ENCODE measurements at places on chromosomes 4 and X. TPM values are rescaled to one million over a fixed set of nuclear protein-coding genes. Genes with fewer than 3 reads are reported as not detected.

DNA sequence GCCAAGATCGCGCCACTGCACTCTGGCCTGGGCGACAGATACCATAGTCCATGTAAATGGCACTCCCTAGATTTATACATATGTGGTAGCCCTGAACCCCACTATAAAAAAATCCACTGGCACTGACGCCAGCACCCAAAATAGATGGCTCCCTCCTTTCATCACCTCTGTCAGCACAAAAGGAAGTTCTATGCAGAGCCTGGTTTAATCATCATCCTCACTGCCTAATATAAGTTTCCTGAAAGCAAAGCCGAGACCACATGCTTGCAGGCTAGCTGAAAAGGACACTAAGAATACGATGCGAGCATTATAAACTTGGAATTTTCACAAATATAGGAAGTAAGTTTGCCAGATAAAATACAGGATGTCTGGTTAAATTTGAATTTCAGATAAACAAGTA lies 27.5 kb upstream of the DOCK11 start:
- DNase-seq, result no peak

GRCh38 chr4:140523370-140523856 lies 555 bp upstream of the ELMOD2 start:
- DNase-seq, result no peak

GRCh38 chr4:140088323-140088967 lies 65.5 kb downstream of the MAML3 start:
- DNase-seq, result no peak

DNA sequence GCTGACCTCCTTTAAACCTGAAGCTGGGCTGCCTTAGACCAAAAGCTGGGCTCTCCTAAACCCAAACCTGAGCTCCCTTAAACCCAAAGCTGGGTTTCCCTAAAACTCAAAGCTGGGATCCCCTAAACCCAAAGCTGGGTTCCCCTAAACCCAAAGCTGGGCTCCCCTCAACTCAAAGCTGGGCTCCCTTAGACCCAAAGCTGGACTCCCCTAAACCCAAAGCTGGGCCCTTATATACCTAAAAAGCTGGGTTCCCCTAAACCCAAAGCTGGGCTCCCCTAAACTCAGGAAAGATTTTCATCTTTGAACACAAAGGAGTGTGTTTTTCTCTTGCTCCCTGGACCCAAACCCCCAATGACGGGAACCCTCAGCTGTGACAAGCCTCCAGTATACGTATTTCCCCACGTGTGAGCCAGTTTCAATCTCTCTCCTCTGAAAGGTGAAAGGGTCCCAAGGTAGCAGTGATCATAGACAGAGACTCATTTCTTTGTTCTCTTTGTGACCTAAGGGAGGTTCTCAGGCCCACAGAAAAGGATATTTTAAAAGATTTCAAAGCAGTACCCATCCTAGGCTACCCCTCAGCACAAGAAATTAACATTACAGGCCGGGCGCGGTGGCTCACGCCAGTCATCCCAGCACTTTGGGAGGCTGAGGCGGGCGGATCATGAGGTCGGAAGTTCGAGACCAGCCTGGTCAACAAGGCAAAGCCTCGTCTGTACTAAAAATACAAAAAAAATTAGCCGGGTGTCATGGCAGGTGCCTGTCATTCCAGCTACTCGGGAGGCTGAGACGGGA lies 31.3 kb upstream of the ASMTL start:
- no peak for DNase-seq

DNA sequence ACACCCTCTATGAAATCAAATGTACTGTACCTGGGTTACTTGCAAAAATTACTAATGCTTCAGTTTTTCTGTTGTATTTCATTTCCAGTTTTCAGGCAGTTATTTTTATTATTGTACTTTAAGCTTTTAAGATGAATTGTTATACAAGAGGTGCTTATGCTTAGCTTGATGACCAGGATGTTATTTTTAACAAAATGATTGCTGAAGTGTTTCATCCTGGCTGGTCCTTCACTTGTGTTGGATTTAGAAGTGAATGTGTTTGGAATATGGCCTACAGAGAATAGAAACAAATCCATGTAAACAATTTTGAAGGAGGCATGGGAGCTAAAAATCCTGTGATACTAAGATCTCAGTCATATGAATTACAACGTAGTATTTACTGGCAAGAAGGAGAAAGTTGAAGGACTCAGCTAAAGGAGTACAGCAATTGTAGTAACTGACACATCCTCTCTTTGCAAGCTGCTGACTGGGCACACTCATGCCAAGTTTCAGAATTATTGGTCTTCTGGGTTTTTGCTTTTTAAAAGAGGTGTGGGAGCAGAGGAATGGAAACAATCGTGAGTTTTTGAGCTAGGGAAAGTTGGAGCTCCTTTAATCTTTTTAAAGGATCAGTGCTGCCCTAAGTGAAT lies 9.2 kb downstream of the UBE2A start:
- DNase-seq, result no peak

DNA sequence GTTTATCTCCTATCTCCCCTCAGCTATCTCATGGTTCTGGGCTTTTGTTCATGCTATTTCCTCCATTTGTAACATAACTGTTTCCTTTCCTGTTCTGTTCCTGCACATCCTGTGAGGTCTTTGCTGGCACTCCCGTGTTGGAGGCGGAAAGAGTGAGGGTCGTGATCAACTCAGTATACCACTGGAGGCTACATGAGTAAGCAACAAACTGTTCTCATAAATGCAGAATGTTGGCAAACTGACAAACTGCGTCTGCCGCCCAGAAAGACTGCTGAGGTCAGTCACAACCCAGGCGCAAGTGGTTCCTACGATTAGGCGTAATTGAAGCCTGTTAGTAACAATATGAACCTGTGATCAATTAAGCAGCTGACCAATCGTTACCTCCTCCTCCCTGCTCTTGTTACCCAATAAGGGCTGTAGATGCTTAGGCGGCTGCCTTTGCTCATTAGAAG lies 48.8 kb downstream of the C4orf33 start:
- DNase-seq, result no peak

TCEANC gene
- total RNA-seq, result 0.20 TPM

NUDT10 gene
- total RNA-seq, result not detected

- no peak for DNase-seq
Measured at GRCh38 chr4:138190452-138190858, 51.7 kb downstream of the SLC7A11 start.

- DNase-seq, result no peak
Measured at GRCh38 chrX:139446832-139447231, 83.7 kb upstream of the F9 start.

DNA sequence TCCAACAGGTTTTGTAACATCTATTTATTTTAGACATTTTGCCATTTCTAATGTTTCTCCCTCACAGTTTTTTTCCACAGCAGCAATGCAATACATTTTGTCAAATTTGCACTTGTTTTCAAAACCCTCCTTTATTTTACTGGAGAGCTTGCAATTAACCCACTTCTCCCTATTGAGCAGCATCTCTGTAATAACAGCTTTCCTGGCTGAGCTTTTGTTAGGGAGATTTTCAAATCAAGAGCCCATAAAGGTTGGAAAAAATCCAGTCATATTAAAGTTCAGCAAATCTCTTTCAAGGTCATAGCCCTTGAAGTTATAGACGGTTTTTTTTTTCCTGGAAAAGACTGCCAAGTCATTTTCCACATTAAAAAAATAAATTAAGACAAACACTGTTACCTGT lies 450.6 kb upstream of the TENM3 start:
- DNase-seq, result no peak

DNA sequence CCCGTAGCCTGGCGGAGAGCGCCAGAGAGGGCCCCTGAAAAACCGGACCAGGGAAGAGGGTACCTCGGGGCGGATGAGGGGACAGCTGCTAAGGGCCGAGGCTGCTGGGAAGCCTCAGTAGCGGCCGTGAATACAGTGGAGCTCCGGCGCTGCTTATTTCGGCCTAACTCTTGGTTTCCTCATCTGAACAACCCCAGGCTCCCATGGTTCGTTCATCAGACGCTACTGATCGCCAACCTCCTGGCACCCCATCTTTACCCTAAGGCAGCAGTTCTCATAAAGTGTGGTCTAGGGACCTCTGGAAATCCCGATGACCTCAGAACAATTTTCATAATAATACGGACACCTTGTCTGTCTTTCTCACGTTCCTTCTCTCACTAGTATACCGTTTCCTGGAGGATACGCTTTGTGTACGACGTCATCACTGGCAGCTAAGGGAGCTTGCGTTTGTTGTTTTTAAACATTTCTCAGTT lies 645 bp upstream of the RAB28 start:
- peak; percentile 11 for DNase-seq

- no peak for DNase-seq
Measured at GRCh38 chr4:8534611-8535010, 45.6 kb upstream of the GPR78 start.

GRCh38 chr4:188989371-188989770 lies 850.1 kb downstream of the TRIML1 start:
- no peak for DNase-seq

GRCh38 chr4:82282875-82283274 lies 90.9 kb downstream of the HNRNPD start:
- no peak for DNase-seq

DNA sequence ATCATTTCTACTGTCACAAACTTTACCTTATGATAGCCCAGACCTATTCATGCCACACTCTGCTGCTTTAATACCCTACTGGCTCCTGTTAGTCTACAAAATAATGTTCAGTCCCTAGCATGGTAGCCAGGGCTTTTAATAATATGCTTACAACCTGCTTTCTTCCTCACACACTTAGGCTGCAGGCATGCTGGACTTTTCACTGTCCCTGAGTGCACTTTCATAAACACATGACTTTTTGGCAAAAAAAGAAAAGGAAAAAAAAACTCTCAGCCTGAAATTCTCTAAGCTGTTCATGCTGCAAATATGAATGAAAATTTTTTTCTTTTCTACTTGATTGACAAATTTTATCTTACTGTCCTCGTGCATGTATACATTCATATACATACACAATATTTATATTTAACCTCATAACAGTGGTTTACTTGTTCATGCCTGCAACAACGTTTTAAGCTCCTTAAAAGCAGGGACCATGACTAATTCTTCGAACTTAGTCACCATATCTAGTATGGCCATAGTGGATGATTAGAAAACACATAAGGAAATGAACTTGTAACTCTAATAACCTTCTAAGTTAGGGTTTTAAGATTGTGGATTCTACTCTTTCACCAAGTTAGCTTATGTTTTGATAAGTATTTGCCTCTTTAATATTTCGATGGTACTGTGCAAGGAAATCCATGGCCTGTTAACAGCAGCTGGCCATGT lies 229.5 kb downstream of the SPCS3 start:
- no peak for DNase-seq

GRCh38 chr4:46994007-46994405 lies 625 bp upstream of the GABRA4 start:
- DNase-seq, result no peak

SULT1E1 gene
- total RNA-seq, result 0.40 TPM

SSX2 gene
- total RNA-seq, result not detected

DNA sequence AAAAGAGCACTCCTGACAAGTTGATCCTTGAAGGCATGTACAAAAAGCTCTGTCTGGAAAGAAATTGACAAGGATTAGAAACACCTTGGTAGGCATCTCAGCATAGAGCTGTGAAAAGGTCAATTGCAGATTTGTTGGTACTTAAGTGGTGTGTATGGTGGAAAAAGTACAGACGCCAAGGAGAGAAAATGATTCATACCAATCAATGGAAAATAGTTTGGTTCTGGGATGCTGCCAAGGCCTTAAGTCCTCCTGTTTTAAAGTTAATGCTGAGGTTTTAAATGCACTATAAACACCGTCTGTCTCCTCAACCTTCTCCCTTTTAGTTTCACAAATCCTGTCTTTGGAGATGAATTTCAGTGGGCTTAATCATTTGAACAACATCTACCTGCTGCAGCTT lies 524.1 kb downstream of the IL15 start:
- DNase-seq, result no peak

DNA sequence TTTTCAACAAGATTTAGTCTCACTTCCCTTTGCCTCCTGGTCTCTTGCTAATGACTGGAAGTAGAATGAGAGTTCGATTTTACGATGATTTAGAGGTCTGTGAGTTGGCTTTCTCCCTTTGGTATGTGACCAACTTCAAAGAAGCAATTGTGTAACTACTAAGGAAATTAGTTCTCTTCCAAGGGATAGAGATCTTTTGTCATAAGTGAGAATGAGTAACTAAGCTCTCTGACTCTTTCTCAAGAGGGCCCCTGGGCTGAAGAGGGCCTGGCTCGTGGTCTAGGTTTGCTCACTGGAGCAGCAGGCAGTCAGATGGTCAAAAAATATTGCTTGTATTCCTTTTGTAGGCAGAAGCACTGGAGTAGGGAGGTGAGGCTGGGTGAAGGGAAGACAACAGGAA lies 176.3 kb downstream of the ENOX2 start:
- DNase-seq, result no peak

ODAPH gene
- not detected for total RNA-seq

- no peak for DNase-seq
Measured at GRCh38 chrX:133670383-133670782, 255.1 kb upstream of the GPC4 start.

MAGEA1 gene
- total RNA-seq, result not detected

GRCh38 chrX:47643926-47644325 lies 6.4 kb downstream of the ELK1 start:
- DNase-seq, result no peak

GRCh38 chr4:140237616-140238350 lies 83.8 kb upstream of the MAML3 start:
- DNase-seq, result peak; percentile 71

ADH1C gene
- total RNA-seq, result 380 TPM

DNA sequence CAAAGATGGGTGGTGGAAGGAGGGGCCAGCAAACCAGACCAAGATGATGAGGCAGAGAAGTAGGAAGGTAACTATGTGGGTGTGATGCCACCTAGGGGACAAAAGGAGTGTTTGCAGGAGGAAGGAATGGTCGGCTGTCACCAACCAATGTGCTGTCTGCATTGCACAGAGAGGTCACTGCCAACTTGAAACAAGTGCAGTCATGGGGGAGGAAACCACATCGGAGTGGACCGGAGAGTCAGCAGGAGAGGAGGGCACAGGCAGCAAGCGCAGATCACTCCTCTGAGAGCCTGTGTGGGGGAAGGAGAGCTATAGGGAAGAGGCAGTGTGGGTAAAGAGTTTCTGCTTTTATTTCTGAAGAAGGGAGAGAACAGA lies 38.5 kb upstream of the FGFBP2 start:
- peak; percentile 48 for DNase-seq

MYOZ2 gene
- total RNA-seq, result not detected

- no peak for DNase-seq
Measured at GRCh38 chr4:111748157-111748556, 397.1 kb upstream of the FAM241A start.

DNA sequence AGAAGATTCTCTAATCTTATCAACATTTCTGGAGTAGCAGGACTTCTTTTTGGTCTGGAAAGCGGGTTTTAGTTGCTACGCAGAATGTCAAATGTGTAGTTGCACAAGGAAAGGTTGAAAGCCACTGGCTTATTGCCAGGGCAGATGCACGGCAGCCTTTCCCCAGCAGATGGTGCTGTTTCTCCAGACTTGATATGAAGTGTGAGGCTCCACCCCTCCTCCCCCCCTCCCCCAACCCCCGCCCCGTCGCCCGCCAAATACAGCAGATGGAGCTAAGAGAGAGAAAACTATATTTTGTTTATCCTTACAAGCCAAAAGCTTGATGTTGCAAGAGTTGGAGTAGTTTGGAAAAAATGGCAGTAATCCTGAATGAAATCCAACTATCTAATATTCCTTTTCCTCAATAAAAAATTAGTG lies 32.0 kb downstream of the ENOPH1 start:
- peak; percentile 90 for DNase-seq

GRCh38 chr4:156971165-156971675 lies 379 bp downstream of the PDGFC start:
- DNase-seq, result peak; percentile 21

NR0B1 gene
- not detected for total RNA-seq

HSD17B13 gene
- 1.1 TPM for total RNA-seq
